ENCODE measurements at places on chromosomes 12 and 14. TPM values are rescaled to one million over a fixed set of nuclear protein-coding genes. Genes with fewer than 3 reads are reported as not detected.

Gene MOAP1
- total RNA-seq = 68.3 TPM

Gene ANKRD33
- not detected for total RNA-seq

Gene RNF212B
- not detected for total RNA-seq

Gene KRT77
- 0.10 TPM for total RNA-seq

Gene SERPINA3
- 1.5 TPM for total RNA-seq

Gene ARHGDIB
- 31.7 TPM for total RNA-seq

Gene VSIG10
- total RNA-seq = 22.5 TPM

Gene KLHL33
- 2.1 TPM for total RNA-seq

Gene RNASE7
- total RNA-seq = not detected

Gene SLC38A1
- 56.5 TPM for total RNA-seq

Gene MIP
- not detected for total RNA-seq

Gene SMAGP
- 17.6 TPM for total RNA-seq

Gene CPNE6
- 55.7 TPM for total RNA-seq

Gene FOXA1
- total RNA-seq = 0.40 TPM

Gene PSMD9
- 32.7 TPM for total RNA-seq

Gene TAS2R8
- total RNA-seq = 0.11 TPM

Gene PSMA3
- total RNA-seq = 63.5 TPM

Gene DHRS4
- 19.9 TPM for total RNA-seq

Gene PAX9
- total RNA-seq = 0.79 TPM

Gene AQP5
- 0.20 TPM for total RNA-seq

Gene DENND5B
- 44.4 TPM for total RNA-seq

Gene PTHLH
- total RNA-seq = 8.2 TPM

Gene FAM181A
- total RNA-seq = 3.5 TPM

Gene DNAH10
- 4.5 TPM for total RNA-seq

Gene SPX
- total RNA-seq = 4.0 TPM

Gene MAP1LC3B2
- 3.8 TPM for total RNA-seq

Gene PZP
- total RNA-seq = 0.39 TPM

Gene PWP1
- 49.2 TPM for total RNA-seq

Gene EMC9
- total RNA-seq = 11.0 TPM

Measured in spinal cord (tissue), 10 donors.